ENCODE measurements at places on chromosomes 12 and 14.

DNA sequence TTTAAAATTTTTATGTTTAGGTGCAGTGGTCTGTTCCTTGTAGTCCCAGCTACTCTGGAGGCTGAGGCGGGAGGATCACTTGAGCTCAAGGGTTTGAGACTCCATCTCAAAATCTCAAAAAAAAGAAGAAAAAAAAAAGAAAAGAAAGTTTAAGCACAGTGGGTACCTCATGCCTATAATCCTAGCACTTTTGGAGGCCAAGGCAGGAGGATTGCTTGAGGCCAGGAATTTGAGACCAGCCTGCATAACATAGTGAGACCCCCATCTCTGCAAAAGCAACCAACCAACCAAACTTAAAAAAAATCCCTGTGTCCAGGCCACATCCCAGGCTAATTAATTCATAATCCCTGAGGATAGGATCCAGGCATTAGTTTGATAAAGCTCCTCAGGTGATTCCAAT, 3.4 kb upstream of the SALL2 start:
- DNase-seq = no peak

DNA sequence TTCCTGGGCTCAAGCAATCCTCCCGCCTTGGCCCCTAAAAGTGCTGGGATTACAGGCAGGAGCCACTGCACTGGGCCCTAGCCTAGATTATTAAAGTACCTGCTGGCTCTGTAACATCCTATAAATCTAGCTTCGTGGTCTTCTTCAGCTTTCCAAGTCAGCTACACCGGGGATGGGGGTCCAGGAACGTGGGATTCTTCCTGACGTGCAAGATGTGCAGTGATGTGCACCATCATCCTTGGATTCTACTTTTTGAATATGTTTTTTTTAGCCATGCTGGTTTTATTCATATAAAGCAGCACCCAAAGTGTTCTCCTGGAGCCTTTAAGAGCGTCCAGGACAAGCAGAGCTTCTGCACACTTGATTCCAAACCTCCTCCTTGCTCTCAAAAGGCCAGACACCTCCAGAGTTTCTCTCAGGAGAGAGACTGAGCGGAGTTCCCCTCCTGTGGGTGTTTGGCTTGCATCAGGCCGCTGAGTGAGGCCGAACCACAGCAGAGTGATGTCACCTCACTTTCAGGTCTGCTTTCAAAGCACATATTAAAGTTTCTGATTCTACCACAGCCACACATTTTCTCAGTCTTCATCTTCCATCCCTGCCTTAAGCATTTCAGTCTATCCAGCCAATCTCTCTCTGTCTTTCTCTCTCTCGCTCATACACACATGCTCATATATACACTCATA, 33.4 kb downstream of the VCPKMT start:
- DNase-seq = no peak

DNA sequence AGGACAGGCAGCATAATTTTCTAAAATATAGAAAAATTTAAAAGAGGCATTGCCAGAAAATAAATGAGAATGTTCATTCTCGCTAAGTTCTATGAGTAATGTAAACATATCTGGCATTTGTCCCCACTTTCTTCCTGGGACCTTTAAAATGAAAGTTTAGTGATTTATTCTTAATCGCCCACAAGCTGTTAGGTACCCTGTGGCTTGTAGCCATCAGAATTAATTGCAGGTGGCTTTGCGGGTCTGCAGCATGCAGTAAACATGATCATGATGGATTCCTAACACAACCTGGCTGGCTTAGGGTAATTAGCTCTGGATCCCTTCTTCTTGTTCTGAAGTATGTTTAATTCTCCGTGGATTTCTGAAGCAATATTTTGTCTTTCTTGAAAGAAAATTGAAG, 103.5 kb upstream of the FRMD6 start:
- DNase-seq = no peak

GRCh38 chr14:89175881-89176799, 240.9 kb downstream of the FOXN3 start:
- DNase-seq = no peak

GRCh38 chr12:25894759-25895158, 63.7 kb upstream of the RASSF8 start:
- DNase-seq = no peak

GRCh38 chr12:124759841-124760503, 103.7 kb downstream of the SCARB1 start:
- DNase-seq = no peak

GRCh38 chr12:76946446-76946845, 67.6 kb upstream of the CSRP2 start:
- DNase-seq = no peak

DNA sequence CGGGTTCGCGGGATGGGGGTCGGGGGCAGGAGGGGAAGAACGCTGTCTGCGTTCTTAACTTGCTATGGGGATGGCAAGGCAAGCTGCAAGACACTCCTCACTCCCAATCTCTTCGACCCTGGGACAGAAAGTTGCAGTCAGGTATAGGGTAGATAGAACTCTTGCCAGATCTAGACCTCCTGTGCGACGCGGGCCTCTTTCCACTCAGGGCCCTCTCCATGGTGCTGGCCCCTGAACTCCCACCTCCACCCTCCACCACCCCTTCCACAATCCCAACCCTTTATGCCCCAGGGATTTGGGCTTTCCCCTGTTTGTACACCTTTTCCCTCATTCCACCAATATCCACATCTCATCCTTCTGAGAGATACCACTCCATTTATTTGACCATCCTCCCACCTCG, 812 bp downstream of the NABP2 start:
- DNase-seq = no peak

DNA sequence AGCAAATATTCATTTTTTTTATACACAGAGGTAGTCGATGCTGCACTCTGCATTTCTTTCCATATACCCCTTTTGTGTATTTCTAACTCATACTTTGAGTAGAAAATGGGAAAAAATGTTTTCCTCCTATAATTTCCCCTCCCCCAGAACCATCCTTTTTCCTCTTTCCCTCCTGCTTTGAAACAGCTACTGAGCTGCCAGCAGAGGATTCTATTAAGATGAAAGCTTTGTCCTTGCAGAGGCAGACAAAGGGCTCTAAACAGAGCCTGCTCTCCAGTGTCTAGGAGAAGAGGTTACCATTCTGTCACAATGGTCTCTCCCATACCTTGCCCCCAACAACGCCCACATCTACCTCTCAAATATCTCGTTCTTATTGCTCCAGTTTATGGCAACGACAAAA, 74.6 kb upstream of the OSBPL8 start:
- DNase-seq = no peak

DNA sequence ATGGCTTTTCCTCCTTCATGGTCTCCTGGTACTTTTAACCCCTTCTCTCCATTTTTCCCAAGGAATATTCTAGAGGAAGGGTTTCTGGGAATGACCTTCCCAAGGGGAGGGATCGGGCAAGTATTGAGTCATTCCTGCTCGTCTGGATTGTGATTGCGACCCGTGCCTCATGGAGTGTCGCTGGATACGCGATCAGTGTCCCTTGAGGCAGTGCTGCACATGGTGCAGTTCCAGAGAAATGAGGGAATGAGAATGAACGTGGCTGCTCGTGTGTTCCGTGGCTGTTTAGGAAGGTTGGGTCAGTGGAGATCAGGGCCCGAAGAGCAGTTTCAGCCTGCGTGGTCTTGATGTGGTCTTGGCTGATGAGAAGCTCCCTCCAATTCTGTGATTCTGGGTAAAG, 234.4 kb downstream of the CACNA1C start:
- DNase-seq = no peak

DNA sequence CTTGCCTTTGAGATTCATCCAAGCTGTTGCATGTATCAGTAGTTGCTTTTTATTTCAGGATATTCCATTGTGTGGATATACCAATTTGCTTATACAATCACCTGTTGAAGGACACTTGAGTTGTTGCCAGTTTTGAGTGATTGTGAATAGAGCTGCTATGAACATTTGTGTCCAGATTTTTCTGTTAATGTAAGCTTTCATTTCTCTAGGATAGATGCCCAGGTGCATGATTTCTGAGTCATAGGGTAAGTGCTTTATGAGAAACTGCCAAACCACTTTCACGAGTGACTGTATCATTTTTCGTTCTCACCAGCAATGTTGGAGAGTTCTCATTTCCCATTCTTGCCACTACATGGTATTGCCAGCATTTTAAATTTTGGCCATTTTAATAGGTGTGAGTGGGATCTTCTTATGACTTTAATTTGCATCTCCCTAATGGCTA, 434.6 kb upstream of the RGS6 start:
- DNase-seq = peak; percentile 88

- DNase-seq = no peak
These were observed 341.2 kb downstream of the NPAS3 start for GRCh38 chr14:33279865-33280264.

DNA sequence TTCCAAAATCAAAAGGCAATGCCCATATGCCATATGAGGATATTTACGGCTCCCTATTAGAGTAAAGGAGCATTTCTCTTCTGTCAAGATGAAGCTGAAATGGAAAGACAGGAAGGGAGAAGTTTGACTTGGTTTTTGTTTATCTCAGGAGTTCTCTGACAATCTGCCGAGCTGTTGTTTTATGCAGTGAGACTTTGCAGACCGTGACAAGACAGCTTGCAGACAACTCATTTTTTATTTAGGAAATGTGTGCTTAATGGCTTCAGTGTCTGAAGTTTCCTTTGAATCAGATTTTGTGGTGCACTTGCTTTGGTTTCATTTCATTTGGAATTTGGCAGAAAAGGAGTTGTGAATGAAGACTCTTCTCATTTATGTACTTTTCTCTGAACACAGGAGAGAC, 145.4 kb downstream of the C12orf50 start:
- DNase-seq = peak; percentile 0

GRCh38 chr12:99984271-99985128, at the start of gene ANKS1B:
TSS of gene ANKS1B (minus strand) at chr12:99984936. CDS start at chr12:99984237, 699 bp downstream.
- DNase-seq = peak; percentile 21

GRCh38 chr12:131987552-131987951, 37.8 kb downstream of the EP400 start:
- DNase-seq = no peak

DNA sequence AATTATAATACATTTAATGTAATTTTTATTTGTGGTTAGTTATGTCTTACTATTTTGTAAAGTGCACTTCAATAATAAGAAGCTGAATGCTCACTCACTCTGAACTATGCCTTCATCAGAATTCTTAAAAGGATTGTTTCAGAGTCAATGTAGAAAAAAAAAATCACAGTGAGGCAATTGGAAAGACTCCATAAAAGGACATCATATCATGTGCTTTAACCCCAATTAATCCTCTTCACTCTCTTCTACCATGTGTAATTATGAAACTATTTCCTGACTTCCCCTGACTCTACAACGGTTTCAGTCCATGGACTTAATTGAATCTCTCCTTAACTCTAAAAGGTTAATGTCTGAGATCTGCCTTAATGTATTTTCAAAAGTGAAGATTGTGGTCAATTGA, 250.4 kb upstream of the ALG10 start:
- no peak for DNase-seq

- no peak for DNase-seq
These were observed 67.3 kb downstream of the KCNK10 start for GRCh38 chr14:88255798-88256197.

- DNase-seq = no peak
These were observed 32.8 kb downstream of the CLIP1 start for GRCh38 chr12:122389677-122390076.

DNA sequence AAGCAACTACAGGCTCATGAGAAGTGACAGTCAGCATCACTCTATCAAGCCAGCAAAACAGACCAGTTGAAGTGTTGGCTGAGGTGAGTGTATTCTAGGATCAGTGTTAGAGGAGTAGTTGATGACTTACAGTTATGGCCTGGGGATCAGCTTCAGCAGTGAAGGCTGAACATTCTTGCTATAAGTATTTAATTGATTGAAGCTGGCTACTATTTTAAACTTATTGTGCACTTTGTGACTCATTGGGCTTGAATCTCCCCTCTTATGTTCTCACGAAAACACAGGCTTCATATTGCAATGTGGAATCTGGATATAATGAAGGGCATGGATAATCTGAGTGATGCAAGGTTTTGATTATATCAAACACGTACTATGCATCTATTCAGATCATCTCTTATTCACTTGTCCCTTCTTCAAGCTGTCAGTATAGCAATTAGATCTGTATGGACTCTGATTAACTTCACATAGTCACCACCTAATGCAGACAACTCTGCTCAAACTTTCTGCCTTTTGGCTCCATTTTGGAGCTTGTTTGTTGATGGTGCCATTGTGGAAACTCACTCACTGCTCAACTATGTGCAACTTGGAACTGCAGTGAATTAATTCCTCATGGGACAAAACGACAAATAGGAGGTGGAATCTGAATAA, 309.2 kb downstream of the SLC16A7 start:
- peak; percentile 55 for DNase-seq

DNA sequence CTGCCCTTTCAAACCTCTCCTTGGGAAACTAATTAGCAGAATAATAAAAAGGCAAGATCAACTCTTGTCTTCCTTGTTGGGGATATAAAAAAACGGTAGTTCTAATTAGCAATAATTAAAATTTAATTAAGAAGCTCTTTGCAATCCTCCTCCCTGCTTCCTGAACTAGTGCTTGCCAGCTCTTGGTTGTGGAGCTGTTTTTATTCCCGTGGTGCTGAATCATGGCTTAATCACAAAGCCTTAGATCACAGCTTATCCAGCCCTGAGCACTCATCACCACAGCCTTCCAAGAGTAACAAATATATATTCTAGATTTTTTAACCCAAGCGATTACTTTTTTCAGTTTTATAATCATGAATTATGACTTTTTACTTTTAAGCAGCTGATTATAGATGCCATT, 63.2 kb upstream of the INSM2 start:
- DNase-seq = peak; percentile 26

- DNase-seq = no peak
These were observed 68.6 kb downstream of the PPM1A start for GRCh38 chr14:60317609-60318008.

Measured in fibroblast of the aortic adventitia (primary cell).